GM03348 (cell line): ENCODE measurements at places on chromosomes 3 and 15.

DNA sequence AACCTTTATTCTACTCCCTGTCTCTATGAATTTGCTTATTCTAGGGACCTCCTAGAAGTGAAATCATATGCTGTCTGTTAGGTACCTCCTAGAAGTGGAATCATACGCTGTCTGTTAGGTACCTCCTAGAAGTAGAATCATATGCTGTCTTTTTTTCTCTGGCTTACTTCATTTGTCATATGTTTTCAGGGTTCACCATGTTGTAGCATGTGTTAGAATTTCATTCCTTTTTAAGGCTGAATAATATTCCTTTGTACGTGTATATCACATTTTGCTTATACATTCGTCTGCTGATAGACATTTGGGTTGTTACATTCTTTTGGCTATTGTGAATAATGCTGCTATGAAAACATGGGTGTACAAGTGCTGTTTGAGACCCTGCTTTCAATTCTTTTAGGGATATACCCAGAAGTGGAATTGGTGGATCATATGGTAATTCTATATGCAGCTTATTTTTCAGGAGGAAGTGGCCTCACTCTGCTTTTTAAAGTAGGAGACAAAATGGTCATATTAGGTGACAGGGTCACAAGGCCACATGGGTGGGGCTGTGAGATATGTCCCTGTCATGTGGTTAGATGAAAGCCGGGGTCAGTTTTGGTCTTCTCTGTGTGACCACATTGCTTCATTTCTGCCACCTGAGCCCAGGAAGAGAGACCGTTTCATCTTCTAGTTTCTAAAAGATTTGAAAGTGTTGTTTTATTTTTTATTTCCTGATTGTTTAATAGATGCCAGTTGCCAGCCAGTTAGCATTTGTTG, 76.7 kb downstream of the FLNB start:
- no peak for DNase-seq

GRCh38 chr15:35126236-35126635, 41.1 kb upstream of the NANOGP8 start:
- DNase-seq: no peak

GRCh38 chr3:171878461-171879225, 35.5 kb downstream of the TMEM212 start:
- peak; percentile 34 for DNase-seq

GRCh38 chr3:121916189-121916588, 22.0 kb downstream of the SLC15A2 start:
- DNase-seq: no peak
